ENCODE measurements at places on chromosomes 1 and 21.

GRCh38 chr1:193685986-193686385, 499.6 kb upstream of the B3GALT2 start:
- no peak for DNase-seq

- DNase-seq: no peak
These were observed 18.4 kb downstream of the OLIG1 start for GRCh38 chr21:33088384-33088783.

DNA sequence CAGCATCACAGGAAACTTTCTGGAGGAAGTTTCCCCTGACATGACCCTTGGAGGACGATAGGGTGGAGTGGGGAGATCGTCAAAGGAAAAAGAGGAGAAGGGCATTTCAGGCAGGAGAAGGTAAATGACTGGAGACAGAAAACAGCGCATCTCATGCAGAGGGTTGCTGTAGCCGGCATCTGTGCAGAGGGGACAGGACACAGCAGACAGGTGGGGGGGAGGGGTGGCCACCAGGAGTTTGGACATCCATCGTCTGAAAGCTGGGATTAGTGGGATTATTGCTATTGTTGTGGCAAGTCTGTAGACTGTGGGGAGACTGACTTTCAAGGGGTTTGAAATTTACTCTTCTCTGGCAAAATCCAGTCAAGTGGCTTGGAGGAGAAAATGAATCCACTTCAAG, 463.9 kb downstream of the OMA1 start:
- DNase-seq: no peak

- DNase-seq: no peak
These were observed 62.5 kb upstream of the TRAPPC10 start for GRCh38 chr21:43949499-43950208.

GRCh38 chr1:76770979-76771378, 96.3 kb upstream of the ST6GALNAC5 start:
- no peak for DNase-seq

DNA sequence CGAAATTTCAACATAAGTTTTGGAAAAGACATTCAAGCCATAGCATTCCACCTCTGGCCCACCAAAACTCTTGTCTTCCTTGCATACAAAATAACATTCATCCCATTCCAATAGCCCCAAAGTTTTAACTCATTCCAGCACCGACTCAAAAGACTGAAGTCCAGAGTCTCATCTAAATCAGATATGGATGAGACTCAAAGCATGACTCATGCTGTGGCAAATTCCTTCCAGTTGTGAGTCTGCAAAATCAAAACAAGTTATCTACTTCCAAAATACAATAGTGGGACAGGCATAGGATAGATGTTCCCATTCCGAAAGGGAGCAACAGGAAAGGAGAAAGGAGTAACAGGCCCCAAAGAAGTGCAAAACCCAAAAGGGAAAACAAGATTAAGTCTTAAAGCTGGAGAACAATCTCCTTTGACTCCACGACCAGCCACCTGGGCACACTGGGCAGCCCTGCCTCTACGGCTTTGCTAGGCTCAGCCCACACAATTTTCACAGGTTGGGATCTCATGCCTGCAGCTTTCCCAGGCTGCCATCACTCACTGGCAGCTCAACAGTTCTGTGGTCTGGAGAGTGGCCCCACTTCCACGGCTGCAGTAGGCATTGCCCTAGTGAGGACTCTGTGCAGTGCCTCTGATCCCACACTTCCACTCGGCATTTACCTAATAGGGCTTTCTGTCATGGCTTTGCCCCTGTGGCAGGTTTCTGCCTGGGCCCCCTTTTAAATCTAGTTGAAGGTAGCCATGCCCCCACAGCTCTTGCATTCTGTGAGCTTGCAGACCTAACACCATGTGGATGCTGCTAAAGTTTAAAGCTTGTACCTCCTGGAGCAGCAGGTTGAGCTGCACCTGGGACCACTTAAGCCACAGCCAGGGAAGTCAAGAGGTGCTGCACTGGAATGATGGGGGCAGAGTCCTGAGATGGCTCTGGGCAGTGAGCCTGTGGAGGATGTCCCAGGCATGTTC, 51.0 kb downstream of the RUNX3 start:
- no peak for DNase-seq

DNA sequence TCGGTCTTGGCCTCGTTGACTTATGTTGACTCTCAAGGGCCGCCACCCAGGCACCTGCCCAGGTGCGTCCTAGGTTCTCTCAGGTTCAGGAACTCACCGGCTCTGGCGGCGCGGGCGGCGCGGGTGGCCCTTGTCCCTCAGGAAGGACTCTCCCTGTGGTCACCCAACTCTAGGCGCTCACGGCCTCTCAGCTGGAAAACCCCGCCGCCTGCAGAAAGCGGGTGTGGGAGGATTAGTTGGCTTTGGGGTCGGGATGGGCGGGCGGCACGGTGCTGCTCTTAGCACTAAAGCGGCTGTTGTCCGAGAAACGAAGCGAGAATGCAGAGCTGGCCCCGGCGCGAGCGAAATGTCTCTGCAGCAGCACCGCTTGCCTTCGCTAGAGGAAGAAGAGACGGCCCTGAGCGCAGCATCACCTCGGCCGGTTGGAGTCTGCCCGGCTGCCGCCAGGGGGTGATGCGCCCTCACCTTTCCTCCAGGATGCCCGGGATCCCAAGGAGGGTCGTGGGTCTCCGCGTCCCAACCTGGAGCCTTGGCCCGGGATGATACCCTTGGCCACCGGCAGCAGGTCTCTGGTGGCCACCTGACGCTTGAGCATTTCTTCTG, 8.1 kb upstream of the TADA1 start:
- no peak for DNase-seq

DNA sequence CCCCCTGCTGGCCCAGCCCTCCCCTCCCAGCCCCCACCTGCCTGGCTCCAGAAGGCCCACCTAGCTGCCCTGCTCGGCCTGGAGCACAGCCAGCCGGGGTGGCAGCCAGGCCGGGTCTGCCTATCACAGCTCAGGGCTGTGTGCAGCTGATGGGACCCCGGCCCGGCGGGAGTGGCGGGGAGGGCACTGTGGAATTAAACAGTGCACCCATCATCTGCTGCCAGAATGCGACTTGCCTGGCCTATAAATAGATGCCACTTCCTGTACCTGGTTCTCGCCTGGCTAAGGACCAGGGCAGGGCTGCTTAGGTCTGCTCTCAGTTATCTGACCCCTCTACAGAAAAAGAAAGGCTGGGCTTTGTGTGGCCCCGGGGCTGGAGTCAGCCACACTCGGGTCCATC, 98.2 kb upstream of the VAMP3 start:
- no peak for DNase-seq

Measured in MV-4-11 (cell line).